ENCODE measurements at places on chromosomes 3 and 15.

- DNase-seq: no peak
Observed at GRCh38 chr3:46068501-46068900, 41.2 kb upstream of the XCR1 start.

GRCh38 chr3:52243791-52244628, 1.5 kb upstream of the PPM1M start:
- DNase-seq: no peak

DNA sequence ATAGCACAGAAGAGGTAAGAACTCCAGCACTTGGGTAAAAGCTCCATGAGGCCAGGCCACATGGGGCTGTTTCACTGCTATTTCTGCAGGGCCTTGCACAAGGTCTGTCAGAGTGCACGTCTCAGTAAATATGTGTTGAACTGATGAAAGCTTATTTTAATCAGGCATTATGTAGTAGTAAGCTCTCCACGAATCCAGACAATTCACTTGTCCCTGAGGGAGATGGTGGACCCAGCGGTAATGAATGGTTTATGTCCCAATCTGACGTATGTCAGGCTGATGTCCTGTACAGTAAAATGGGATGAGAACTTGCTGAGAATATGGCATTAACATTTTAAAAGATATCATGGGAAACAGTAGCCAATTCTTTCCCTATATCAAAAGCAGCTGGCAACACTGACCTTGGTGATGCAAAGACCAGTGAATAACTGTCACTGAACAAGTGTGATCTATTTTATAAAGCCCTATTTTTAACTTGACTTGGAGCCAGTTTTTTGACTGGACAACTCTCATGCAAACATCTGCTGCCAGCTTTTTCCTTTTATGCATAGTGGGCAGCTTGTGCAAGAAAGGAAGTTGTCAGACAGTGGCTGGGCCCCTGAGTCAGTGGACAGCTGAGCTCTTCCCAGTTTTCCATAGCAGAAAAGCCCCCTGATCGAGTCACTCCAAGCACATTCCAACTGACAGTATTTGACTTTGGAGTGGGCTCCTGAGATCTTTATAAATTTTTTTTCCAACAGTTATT, 519.8 kb upstream of the MDFIC2 start:
- DNase-seq: no peak

- no peak for DNase-seq
Observed at GRCh38 chr15:96750361-96750760, 419.9 kb downstream of the NR2F2 start.

- no peak for DNase-seq
Observed at GRCh38 chr15:71304681-71305080, 189.4 kb downstream of the THSD4 start.

- DNase-seq: no peak
Observed at GRCh38 chr15:70025413-70026296, 72.1 kb downstream of the TLE3 start.

GRCh38 chr15:101207867-101208288, 44.0 kb downstream of the CHSY1 start:
- DNase-seq: no peak

DNA sequence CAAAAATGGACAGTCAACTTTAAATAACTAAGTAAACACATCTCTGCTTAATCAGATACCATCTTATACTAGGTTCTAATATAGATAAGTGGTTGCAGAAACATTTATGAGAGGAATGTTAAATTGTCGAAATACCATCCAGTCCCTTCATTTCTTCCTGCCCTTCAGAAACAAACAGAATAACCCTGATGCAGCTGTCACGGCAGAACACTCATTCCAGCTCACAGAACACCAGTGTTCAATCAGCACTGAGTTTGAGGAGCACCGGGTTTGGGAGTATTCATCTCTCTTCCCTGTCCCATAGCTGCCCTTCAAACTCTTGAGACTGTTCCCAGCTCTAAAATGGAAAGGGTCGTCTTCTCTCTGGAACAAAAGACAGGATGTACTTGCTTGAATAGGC, 61.1 kb upstream of the TSEN2 start:
- DNase-seq: no peak

GRCh38 chr3:42013691-42014457, 52.0 kb upstream of the ULK4 start:
- DNase-seq: no peak

DNA sequence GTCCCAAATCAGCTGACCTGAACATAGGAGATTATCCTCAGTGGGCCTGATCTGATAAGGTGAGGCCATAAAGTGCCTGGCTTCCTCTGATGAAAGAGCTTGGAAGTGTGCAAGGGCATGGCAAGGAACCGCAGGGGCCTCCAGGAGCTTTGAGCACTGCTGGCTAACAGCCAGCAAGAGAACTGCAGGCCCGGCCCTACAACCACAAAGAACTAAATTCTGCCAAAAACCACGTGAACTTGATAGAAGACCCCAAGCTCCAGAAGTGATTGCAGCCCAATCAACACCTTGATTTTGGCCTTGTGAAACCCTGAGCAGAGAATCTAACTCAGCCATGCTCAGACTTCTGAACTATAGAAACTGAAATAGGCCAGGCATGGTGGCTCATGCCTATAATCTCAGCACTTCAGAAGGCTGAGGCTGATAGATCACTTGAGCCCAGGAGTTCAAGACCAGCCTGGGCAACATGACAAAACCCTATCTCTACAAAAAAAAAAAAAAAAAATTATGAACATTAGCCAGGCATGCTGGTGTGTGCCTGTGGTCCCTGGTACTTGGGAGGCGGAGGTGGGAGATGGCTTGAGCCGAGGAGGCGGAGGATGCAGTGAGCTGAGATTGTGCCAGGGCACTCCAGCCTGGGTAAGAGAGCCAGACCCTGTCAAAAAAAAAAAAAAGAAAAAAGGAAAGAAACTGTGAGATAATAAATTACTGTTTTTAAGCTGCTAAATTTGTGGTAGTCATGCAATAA, 7.7 kb upstream of the DIS3L start:
- no peak for DNase-seq

- no peak for DNase-seq
Observed at GRCh38 chr3:61802772-61803171, 241.4 kb downstream of the PTPRG start.

DNA sequence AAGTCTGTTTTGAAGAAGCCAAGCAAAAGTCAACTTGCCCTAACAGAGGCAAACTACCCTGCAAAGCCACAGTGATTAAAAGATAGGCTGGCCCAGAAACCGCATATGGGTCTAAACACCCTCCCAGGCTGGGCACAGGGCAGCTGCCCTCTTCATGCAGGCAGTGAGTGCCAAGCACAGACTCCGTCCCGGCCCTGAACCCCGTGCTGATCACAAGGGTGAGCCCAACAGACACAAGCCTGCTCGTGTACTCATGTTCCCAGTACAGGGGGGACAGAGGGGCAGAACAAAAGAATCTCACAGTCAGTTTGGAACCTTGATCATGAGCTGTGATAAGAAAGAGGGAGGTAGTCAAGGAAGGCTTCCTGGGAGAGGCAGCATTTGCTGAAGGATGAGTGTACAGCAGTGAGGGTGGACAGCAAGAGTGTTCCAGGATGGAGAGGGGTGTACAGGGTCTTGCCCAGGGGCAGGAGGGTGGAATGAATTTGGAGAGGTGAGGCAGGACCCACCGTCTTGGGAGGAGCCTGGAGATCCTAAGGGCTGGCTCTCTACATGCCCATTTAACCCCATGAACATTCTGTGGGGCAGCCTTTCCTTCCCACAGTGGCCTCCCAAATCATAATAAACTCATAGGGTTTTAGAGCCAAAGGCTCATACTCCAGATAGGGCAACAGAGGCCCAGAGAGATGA, 43.2 kb upstream of the PRR23E start:
- no peak for DNase-seq

- DNase-seq: peak; percentile 50
Observed at GRCh38 chr3:131386429-131387165, 5.0 kb downstream of the NUDT16 start.

GRCh38 chr3:70111411-70111810, 111.9 kb downstream of the SAMMSON start:
- DNase-seq: no peak

DNA sequence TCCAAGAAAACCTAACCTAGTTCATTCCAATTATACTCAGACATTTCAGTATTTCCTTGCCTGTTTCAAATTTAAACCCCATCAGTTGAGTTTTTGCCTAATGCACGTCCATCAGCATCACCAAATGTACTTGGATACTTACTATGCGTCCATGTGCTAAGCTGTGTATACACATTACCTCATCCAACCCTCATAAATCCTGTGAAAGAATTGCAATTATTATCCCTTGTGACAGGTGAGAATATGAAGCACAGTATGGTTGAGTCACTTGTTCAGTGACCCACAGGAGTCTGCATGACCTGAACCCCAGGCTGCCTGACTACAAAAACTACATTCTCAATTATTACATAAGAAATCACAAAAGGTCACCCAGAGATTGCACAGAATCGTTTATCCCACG, 2.5 kb downstream of the OR5K2 start:
- DNase-seq: no peak

DNA sequence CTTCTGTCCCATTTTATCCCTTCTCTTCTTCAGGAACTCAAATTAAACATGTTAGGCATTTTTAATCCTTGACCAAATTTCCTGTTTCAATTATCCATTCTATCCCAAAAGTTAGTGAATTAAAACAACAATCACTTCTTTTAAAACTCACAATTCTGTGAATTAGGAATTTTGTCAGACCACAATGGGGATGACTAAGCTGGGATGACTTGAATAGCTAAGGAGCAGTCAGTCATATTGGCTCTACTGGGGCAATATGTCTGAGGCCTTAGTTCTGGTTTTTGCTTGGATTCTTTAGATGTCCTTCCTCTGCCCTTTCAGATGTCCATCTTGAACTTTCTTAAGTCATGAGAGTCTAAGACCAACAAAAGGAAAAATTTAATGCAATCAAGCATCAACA, 178.2 kb upstream of the TGFBR2 start:
- no peak for DNase-seq

GRCh38 chr3:66144568-66145407, 76.0 kb upstream of the SLC25A26 start:
- no peak for DNase-seq

- no peak for DNase-seq
Observed at GRCh38 chr3:15936312-15936711, 138.5 kb upstream of the ANKRD28 start.

GRCh38 chr3:28188686-28189085, 52.7 kb upstream of the CMC1 start:
- DNase-seq: no peak

GRCh38 chr3:175392653-175393052, 533.5 kb downstream of the NAALADL2 start:
- no peak for DNase-seq

GRCh38 chr15:80456517-80457492, 52.6 kb downstream of the ARNT2 start:
- DNase-seq: no peak

GRCh38 chr3:122498152-122498551, 16.6 kb downstream of the KPNA1 start:
- DNase-seq: no peak

- DNase-seq: no peak
Observed at GRCh38 chr3:41307065-41307464, 107.8 kb downstream of the CTNNB1 start.

- DNase-seq: no peak
Observed at GRCh38 chr3:117600666-117601065, 891.1 kb downstream of the TUSC7 start.

GRCh38 chr3:146093896-146094295, 67.1 kb downstream of the PLOD2 start:
- no peak for DNase-seq

DNA sequence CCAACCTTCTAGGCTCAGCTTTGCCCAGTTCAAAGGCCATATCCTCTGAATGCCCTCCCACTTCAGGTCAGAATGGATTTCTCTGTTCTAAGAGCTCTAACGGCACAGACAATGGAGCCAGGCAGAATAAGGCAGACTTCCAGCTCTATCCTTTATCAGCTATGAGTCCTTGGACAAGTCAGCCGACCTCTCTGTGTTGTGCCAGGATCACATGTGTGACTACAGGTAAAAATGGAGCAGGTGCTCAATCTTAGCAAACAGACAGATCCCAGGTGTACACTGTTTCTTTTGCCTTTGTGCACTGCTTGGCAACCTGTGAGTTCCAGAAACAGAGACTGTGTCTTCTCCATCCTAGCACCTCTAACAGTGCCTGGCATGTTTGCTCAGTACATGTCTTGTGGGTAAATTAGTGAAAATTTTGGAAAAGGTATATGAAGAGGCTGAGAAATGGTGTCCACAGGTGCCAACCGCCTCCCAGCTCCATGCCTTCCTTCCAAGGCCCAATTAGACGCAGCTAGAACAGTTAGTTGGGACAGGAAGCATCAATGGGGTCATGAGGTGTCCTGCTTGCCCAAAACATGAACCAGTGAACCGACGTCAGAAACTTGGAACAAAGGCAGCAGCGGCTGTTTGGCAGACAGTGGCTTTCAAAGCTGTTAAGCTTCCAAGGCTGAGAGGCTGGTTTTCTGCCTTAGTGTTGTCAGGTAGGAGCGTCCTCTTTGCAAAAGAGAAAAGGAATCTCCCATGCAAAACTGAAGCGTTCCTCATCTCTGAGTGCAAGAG, 28.7 kb downstream of the TLE3 start:
- DNase-seq: no peak

GRCh38 chr3:31322460-31322859, 210.3 kb upstream of the STT3B start:
- no peak for DNase-seq
